ENCODE measurements at places on chromosomes 11 and 22.

DNA sequence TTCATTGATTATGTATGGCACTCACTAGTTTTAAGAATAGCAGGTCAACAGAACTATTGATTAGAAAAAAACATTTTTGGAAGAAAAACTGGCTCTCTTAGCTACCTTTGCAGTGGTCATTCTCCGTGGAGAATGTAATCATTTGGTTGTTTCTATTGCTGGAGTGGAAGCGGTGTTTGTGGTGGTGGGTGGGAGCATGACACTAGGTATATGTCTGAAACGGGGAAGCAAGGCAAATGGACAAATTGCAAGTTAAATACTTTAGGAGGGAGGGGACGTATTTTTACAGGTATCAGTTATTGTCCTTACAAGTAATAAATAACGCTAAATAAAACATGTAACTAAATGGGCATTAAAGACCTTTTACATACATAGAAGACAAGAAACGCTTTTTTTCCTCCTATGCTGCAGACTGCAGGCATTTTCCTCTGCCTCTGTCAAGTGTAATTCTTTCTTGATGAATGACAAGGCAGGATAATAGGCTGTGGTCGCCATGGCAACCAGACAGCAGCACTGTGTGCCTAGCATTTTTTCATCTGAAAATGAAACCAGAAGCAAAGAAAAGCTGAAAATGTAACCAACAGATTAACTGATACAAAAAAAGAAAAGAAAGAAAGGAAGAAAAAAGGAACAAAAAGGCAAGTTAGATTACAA is 46.2 kb downstream of the BLID start:
- DNase-seq = peak; percentile 90

DNA sequence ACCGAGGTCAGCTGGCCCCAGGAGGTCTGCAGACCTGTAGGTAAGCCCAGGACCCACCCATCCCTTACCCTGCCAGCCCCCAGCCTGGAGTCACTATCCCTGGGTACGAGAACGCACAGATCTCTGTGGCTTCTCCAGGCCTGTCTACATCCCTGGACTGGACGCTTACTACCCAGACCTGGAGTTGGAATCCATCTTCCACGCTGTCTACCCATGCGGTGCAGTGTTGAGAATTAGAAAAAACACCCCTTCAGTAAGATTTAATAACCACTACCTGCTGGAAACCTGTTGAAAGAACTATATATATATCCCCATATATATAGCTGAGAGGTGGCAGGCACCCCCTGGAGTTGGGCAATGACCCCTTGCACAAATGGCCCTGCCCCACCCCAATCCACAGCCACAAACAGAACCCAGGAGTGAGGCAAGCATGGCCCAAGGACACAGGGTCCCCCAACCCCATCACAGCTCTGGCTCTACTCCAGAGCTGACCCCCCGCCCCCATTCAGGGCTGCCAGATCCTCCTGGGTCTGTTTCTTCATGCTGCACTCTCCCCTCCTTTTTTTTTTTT is 17.7 kb upstream of the RGL4 start:
- DNase-seq = no peak

DNA sequence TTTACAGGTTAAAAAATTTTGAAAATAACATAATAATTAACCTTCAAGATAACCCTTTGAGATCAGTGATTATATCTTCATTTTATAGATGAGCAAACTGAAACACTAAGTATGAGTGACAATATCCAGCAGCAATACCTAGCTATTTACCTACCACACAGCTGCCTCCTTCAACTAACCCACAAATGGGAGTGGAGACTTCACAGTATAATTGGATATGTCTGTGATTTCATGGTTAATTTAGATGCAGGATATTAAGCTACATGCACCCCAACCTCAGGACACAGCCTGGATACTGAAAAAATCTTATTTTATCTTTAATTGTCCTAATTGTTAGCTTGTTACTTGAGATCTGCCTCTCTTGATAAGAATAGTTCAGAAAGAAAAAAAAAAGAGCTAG is 297.2 kb upstream of the ANO5 start:
- DNase-seq = no peak

GRCh38 chr22:27224485-27225374 is 567.3 kb downstream of the MIAT start:
- DNase-seq = peak; percentile 52

DNA sequence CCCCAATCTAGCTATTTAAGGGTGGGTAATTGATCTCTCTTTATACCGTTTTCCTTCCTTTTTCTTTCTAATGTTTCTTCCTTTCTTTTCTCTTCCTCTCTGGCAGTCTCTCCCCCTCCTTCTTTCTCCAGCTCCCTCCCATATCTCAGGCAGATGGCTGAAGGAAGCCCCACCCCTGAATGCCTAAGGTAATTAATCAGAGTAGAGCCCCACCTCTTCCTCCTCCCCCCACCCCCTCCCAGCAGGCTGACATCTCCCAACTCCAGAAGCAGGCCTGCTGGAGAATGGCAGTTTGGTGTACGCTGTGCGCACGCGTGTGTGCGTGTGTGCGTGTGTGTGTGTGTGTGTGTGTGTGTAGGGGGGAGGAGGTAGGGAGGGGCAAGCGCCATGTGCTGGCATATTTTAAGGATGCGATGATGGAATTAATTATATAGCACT is 122.6 kb downstream of the APOL5 start:
- DNase-seq = peak; percentile 97

GRCh38 chr22:49699476-49699875 is 128.2 kb downstream of the BRD1 start:
- DNase-seq = no peak

DNA sequence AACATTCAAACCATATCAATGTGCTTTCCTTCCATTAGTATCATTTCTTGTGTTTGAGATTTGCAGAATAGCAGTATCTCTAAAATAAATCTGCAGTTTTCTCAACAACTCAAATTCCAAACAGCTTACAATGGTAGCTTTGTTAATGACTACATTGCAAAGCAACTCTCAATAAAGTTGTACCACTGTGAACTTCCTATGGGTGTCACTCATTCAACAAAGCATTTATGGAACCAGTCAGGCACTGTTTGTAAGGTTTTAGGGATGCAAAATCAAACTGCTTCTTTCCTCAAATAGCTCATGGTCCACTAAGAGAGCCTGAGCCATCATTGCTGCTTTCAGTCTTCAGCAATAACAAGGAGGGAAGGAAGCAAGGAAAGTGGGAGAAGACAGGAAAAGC is 91.0 kb downstream of the CCDC83 start:
- DNase-seq = no peak

DNA sequence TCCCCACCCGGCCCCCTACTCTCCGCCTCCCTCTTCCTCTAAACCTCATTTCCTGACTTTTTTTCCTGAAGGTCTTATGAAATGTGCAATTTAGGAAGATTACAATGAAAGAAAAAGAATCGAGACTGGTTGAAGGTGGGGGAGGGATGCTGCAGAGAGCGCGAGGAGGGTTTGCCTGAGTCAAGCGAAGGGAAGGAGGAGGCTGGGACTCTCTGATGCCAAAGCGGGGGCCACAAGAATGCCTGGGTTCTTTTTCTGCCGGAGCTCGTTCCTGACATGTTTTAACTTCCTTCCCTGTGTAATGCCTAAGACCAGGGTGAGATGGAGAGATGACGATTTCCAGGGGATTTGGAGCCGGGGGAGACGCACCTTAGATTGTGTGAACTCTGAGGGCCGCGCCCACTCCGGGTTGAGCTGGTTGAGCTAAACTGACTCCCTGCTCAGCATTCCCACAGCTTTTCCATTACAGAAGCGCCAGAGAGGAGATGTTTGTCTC is 270.5 kb upstream of the SORL1-AS1 start:
- DNase-seq = peak; percentile 59

DNA sequence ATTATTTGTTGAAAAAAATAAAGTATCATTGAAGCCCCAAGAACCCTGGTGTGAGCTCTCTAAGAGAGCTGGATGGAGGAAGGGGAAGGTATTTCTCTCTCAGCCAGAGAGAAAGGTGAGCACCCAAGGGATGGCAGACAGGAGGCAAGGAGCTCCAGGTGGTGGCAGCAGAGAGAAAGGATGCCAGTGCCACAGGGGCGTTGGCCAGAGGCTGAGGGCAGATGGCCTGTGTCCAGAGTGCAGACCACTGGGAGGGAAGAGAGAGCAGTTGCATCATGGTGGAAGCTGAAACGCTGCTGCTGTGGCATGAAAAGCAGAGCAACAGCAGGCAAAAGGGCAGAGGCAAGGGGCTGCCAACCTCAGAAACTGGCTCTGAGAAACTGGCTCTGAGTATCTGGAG is 8.5 kb downstream of the SPON1 start:
- no peak for DNase-seq

DNA sequence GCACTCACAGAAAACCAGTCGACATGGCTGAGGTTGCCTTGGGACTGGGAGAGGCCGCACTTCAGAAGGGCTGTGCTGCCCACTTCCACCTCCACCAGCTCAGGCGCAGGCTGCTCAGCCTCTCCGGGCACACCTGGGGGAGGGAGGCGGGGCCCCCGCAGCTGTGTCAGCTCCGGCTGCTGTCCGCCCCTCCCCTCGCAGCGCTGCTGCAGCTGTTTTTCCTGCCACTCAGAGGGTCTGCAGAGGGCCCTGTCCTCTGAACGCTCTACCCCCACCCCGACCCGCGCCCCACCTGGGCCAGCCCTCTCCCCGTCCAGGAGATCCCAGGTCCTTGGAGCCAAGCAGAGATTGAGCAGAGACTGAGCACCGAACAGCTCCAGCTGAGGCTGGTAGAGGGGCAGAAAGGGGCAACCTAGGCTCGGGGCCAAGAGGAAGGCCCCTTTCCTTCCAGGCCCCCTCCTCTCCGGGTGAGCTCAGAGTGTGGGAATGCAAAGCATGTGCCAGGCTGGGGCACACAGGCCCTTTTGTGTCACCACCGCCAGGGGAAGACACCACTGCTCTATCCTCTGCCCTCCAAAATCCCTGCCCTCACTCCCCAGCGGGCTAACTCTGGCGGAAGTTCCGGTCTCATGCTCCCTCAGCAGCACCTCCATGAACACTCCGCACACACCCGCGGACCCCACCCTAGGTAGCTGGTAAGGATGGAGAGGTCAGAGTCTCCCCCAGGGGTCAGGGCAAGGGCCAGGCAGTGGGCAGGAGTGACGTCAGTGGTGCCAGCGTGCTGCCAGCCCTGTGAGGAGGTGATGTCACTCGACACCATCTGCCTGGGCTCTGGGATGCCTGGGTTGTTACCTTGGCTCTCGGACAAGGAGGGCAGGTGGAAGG is 1.6 kb downstream of the MCAM start:
- DNase-seq = peak; percentile 65

GRCh38 chr11:121340032-121340580 is 47.5 kb downstream of the SC5D start:
- no peak for DNase-seq

- DNase-seq = peak; percentile 32
Observed at GRCh38 chr11:66070604-66071380, 720 bp downstream of the PACS1 start.

- DNase-seq = no peak
Observed at GRCh38 chr11:60905551-60906113, 753 bp downstream of the PRPF19 start.

DNA sequence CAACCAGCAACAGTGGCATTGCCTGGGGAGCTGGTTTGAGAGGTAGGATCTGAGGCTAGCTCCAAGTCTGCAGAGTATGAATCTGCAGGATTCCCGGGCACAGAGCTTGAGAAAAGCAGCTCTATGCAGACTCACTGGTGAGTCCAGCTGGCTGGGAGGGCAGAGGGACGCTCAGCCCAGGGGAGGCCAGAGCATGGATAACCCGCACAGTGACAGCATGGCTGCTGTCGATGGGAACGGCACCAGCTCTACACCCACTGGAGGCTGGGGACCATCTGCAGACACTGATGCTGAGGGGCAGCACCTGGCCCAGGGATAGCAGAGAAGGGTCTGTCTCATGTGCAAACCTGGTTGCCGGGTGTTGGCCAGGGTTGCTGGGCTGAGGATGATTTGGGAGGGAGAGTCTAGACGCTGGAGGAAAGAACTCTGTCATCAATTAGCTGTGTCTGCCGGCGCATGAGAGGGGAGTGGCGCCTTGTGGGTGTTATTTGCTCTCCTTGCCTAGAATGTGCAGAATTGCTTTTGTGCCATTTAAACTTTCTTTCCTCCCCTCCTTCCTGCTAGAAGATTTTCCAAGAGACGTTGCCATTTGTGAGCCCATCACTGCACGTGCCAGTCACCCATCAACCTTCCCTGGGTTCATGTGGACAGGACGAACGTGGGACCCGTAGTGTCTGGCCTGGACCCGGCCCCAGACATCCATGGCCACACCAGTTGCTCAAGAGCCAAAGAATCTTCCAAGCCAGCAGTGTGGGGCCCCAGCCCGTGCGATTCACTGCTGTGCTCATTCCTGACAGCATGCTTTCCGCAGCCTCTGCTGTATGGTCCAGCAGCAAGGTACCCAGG is 19.1 kb upstream of the LINC01488 start:
- DNase-seq = peak; percentile 53

GRCh38 chr11:113234888-113235287 is 79.5 kb upstream of the TTC12 start:
- DNase-seq = no peak

DNA sequence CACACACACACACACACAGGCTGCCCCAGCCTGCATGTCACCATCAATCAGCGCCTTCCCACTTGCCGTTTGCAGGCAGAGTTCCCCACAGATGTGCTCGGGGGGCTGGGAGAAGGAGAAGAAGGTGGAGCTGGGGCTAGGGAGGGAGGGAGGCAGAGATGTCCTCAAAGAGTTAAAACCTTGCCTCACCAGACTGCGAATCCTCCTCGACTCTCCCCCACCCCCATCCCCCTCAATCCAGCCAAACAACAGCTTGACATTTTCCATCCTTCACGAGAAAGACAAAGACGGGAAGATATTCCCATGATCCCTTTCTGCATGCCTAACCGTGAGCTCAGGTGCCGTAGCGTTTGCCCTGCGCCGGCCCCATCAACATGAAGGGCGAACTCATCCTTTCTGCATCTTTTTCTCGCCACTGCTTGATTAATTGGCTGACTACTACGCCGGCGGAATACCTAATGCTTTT is 365.5 kb downstream of the MIAT start:
- DNase-seq = no peak

- no peak for DNase-seq
Observed at GRCh38 chr11:23201936-23202522, 341.8 kb upstream of the CCDC179 start.

- DNase-seq = no peak
Observed at GRCh38 chr22:36746375-36746970, 29.4 kb downstream of the IFT27 start.

GRCh38 chr22:43923631-43924464 is at the start of gene PNPLA3:
TSS of gene PNPLA3 (plus strand) at chr22:43923805. CDS start at chr22:43923912, 107 bp downstream.
- peak; percentile 95 for DNase-seq

DNA sequence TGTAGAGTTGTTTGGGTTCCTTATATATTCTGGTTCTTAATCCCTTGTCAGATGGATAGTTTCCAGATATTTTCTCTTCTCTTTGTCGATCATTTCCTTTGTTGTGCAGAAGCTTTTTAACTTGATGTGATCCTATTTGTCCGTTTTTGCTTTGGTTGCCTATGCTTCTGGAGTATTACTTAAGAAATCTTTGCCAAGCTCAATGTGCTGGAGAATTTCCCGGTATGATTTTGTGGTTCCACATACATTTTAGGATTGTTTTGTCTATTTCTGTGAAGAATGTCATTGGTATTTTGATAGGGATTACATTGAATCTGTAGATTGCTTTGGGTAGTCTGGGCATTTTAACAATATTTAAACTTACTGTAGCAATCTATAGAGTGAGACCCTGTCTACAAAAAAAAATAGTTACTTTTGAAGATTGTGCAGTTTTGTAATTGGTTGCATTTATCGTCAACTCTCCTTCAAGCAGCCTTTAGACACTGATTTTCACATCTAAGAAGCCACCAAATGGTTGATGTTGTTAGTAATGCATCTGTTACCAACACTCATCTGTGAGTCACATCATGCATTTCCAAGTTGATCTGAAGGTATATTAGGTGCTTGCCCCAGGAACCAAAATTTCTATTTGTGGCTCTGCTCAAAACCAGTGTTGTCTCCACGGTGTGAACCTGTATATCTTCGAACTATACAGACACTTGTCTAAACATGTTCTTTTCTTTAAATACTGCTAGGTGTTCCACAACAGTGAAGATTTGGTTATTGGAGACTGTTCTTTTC is 21.4 kb downstream of the XRCC6 start:
- no peak for DNase-seq
